ENCODE measurements at places on chromosomes 3 and 15. TPM values are rescaled to one million over a fixed set of nuclear protein-coding genes. Genes with fewer than 3 reads are reported as not detected.

The ALS2CL gene
- polyA plus RNA-seq = 8.3 TPM

The ITIH1 gene
- not detected for polyA plus RNA-seq

The LSAMP gene
- 30.4 TPM for polyA plus RNA-seq

The DGKG gene
- 4.8 TPM for polyA plus RNA-seq

The CLDN11 gene
- 6.3 TPM for polyA plus RNA-seq

The CFAP161 gene
- polyA plus RNA-seq = 6.3 TPM
